Activated effector memory CD4-positive, alpha-beta T cell treated with Interleukin-2 at 50 U/mL for 16 hours (primary cell): ENCODE measurements at places on chromosomes 2 and 18.

DNA sequence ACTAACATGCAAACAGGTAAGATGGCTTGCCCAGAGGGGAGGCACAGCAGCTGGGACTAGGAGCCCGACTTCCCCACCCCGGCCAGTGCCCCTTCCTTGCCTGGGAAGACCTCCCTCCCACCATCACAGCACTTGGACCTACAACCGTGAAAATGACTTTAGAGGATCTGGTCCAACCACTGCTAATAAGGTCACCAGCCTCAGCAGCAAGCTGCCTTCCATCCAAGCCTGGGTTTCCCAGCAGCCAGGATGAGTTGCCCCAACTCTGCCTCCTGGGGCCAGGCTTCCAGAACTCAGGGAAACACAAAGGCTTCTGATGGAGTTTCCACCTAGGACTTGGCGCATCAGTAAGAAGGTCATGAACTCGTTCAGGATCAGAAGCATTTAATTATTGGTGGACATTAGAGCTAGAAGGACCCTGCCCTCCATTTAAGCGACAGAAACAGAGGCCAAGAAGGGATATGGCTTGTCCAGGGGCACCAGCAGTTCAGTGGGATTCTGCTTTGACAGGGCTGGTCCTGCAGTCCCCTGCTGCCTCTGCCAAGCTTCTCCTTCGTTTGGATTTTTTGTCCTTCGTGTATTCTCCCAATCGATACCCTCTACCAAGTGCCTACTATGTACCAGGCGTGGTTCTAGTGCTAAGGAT, 403.0 kb upstream of the ID2 start:
- no peak for DNase-seq

DNA sequence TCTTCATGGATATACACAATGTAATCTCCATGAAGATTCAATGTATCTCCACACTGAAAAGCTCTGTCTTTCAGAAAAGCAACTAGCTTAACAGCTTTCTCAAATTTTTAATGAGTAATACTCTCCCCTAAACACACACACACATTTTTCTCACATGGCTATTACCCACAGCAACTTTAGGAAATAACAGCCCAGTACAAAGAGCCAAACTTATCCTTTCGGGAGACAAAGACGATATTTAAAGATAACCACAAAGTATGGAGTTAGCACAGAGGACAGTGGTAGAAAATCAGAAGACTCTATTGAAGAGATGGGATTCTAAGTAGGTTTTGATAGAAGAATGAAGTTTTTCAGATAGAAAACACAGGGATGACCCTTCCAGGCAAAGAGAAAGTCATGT, 394.9 kb upstream of the TRIB2 start:
- no peak for DNase-seq

DNA sequence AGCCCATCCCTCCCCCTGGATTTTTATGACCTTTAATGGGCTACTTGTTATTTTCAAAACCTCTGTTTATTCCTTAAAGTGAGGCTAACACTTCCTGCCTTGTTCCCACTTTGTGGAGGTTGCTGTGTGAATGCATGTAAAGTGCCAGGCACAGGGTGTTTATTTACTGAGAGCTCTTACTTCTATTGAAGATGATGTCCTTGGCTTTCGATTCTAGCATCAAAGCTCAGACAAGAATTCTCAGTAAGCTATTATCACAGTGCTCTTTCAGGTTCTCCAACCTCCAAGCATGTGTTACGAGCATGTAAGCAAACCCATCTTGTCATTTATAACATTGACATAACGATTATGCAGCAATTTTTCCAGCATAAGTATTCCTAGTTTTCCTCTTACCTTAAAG, 44.2 kb downstream of the DPYSL5 start:
- DNase-seq, result no peak

- no peak for DNase-seq
These were observed 25.3 kb downstream of the CRIM1 start for GRCh38 chr2:36380624-36381481.

- no peak for DNase-seq
These were observed 459.9 kb downstream of the PIK3C3 start for GRCh38 chr18:42414756-42415454.

DNA sequence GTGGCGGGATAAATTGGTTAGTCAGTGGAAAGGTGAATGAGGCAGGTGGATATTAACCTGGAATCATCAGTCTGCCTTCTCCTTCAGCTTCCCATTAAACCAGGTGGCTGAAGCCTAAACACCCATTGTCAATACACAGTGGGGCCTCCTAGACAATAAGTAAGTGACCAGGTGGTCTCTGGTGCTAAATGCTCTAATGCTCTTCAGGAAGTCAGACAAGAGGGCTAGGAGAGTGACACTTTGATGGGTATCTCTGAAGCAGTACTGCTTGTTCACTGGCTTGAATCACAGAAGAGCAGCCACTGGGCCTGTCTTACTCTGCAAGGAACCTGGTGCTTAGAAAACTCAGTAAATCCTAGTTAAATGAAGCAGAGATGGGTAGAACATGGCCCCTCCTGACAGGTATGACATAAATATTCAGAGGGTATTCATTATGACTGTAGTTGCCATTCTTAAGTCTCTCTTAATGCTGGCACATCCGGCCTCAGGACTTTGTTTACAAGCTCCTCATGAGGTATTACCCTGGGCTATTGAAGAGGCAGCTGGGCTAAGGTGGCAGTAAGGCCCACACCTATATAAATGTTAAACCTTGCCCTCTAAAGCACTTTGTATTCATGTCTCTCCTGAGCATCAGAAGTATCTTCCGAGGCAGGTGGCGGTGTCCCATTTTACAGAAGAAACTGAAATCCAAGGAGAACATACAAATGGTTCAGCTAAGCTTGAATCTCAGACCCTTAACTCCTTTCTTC, 104.9 kb downstream of the NCK2 start:
- DNase-seq, result no peak

GRCh38 chr2:148614322-148615049, 30.1 kb upstream of the EPC2 start:
- no peak for DNase-seq

DNA sequence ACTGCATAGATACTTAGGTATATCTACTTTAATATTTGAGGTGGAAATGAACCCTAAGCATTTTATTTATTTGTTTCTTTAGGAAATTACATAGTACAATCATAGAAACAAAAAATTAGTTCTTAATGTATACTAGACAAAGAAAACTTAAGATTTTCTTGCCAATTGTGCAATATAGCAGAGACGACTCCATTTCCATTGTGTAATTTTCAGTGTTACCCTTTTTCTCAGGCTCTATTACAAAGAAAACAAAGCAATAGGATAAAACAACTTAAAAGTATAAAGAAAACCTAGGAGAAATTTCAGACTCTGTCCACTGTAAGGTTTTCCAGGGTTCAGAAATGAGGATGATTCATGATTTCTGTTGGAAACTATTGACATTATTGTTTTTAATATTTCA, 89.0 kb upstream of the SERTAD2 start:
- no peak for DNase-seq

- DNase-seq, result no peak
These were observed 25.4 kb downstream of the HPCAL1 start for GRCh38 chr2:10327896-10328669.

DNA sequence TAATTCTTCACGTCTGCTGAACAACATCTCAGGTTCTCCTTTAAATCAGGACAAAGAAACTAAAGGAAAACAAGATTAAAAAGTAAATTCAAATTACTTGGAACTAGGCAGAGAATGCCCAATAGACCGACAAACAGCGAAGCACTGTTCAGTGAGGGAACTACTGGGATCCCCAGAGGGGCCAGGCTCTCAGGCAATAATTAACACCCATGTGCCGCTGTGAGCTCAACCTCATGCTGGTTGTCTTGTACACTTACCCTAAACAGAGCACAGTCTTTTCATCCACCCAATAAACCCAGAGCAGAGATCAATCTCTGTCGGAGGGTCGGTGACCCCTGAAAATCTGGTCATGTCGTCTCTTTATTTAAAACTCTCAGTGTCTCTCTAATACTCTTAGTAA, 229.9 kb upstream of the CRIM1 start:
- DNase-seq, result no peak

GRCh38 chr2:8926356-8926755, 77.1 kb downstream of the MBOAT2 start:
- no peak for DNase-seq

DNA sequence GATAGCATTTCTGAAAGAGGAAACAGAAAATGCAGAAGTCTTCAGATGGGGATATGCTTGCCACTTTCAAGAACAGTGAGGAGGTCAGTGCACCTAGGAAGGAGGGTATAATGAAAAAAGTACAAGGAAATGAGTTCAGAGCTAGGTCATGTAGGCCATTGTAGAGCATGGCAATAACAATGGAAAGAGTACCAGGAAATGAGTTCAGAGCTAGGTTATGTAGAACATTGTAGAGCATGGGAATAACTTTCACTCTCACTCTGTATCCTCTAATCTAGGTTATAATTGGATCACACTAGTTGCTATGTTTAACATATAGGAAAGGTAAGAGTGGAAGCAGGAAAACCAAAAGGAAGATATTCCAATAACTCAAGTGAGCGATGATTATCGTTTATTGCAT, 12.3 kb downstream of the SCG2 start:
- no peak for DNase-seq

GRCh38 chr2:240289701-240290431, 145.6 kb upstream of the GPC1 start:
- no peak for DNase-seq

DNA sequence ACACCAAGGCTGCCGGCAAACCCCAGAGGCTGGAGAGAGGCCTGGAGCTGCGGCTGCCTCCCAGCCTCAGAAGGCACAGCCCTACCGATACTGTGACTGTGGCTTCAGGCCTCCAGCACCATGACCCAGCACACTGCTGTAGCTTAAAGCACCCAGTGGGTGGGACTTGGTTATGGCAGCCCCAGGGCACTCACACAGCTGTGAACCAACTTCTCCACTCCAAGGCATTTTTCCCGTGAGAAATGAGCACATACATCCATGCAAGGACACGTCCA, 199.5 kb downstream of the NDUFA10 start:
- no peak for DNase-seq

DNA sequence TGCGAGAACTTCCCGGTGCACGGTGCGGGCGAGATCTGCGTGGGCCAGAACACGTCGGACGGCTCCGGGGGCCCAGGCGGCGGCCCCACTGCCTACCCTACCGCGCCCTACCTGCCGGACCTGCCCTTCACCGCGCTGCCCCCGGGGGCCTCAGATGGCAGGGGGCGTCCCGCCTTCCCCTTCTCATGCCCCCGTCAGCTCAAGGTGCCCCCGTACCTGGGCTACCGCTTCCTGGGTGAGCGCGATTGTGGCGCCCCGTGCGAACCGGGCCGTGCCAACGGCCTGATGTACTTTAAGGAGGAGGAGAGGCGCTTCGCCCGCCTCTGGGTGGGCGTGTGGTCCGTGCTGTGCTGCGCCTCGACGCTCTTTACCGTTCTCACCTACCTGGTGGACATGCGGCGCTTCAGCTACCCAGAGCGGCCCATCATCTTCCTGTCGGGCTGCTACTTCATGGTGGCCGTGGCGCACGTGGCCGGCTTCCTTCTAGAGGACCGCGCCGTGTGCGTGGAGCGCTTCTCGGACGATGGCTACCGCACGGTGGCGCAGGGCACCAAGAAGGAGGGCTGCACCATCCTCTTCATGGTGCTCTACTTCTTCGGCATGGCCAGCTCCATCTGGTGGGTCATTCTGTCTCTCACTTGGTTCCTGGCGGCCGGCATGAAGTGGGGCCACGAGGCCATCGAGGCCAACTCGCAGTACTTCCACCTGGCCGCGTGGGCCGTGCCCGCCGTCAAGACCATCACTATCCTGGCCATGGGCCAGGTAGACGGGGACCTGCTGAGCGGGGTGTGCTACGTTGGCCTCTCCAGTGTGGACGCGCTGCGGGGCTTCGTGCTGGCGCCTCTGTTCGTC, 1.7 kb downstream of the FZD7 start:
- DNase-seq, result no peak

DNA sequence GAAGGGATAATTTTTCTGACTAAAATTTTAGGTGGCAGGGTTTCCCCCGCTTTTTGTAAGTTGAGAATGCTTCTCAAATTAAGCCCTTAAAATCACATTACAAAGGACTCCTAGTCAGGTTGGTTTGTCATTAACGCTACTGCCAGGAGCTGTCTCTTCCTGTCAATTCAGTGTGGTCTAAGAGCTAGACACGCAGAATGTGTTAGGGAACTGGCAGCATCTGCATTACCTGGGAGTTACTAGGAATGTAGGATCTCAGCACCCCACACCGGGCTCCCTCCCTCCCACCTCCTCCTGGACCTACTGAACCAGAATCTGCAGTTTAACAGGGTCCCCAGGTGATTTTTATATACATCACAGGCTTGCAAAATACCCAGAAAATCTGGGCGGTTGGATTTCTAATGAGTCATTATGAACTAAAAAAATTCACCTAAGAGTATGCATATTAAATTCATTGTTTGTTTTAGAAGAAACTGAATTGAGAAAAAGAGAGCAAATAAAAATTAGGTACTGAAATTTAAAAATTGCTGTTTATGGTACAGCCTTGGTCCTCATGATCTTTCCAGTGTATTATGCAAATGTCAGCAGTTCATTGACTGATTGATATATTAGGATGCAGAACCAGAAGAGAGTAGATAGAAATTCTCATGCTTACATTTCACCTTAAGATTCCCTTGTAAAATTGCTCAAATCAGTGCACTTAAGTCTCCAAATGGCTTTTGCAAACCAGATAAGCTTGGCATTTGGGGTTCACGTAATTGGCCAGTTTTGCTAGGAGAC, 130.9 kb upstream of the ITGA6 start:
- DNase-seq, result no peak

DNA sequence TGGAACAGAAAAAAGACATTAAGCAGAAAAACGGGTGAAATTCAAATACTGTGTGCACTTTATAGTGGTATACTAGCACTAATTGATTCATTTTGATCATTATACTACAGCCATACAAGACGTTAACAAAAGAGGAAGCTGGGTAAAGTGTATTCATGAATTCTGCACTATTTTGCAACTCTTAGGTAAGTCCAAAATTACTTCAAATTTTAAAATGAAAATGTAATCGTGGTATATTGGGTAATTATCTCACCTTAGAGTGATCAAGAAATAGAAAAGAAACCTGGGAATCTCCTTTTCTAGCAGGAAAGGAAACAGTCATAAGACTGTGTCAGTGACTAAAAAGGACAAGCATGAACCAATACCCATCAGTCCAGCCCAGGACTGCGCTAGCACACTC, 5.4 kb downstream of the TGFBRAP1 start:
- no peak for DNase-seq
